SK-N-SH (cell line): ENCODE measurements at places on chromosomes 7 and 10. TPM values are rescaled to one million over a fixed set of nuclear protein-coding genes. Genes with fewer than 3 reads are reported as not detected.

- DNase-seq, result no peak
These were observed 615.4 kb downstream of the DNAJB6 start for GRCh38 chr7:157952050-157952667.

GRCh38 chr10:51109801-51110533, 35.7 kb downstream of the PRKG1 start:
- DNase-seq, result no peak

DNA sequence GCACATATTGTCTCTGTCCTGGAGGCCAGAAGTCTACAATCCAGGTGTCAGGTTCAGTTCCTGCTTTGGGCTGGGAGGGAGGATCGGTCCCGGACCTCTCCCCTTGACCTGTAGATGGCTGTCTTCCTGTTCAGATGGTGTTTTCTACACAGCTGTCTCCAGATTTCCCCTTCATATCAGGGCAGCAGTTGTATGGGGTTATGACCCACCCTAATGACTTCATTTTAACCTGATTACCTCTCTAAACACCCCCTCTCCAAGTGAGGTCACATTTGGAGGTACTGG, 38.7 kb downstream of the ZNF467 start:
- no peak for DNase-seq

- peak; percentile 36 for DNase-seq
These were observed 328.2 kb upstream of the MAGI2 start for GRCh38 chr7:79781716-79782115.

DNA sequence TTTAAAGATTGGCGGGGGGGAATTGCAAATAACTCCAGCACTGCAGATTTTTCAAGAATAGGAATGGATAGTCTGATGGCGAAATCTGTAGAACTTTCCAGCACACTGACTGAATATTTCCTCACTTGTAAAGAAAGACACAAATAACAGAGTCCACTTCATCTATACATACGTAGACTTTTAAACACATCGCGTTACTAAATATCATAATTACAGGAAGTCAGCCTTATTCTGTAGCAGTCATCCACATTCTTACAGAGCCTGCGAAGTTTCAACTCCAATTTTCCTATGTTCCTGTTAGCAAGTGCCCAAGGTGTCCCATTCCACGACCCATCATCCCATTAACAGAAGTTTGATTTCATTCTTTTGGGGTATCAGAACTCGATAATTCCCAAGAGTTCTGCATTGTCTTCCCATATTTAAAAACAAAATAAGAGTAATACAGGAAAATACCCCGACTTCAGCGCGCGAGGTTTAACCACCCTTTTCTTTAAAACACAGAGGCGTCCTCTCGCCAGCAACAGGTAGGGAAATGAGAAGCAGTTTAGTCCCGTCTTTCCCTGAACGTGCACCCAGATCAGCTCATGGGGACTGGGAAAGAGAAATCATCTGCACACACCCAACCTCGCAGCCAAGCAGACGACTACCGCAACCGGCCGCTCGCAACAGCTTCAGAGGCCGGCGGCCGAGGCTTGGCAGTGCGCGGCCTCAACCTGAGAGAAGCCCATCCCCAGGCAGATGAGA, 880 bp downstream of the HERC4 start:
- DNase-seq, result no peak

DNA sequence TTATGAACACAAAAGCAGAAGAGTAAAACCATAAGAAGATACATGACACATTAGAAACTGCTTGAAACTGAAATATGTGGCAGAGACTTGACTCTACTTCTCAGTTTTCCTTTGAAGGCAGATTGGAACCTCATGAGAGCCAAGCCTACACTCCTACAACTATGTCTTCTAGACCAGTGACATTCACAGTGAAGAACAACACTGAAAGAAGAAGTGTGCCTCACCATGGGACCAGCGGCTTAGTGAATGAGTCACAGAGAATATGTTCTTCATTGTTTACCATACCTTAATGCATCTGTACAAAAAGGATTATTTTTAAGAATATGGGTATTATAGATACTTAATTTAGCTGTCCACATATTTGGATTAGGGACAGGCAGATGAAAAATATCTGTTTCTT, 248.3 kb downstream of the CDC14C start:
- DNase-seq, result no peak

GRCh38 chr10:123972481-123973401, 81.1 kb upstream of the CPXM2 start:
- peak; percentile 74 for DNase-seq

- DNase-seq, result peak; percentile 55
These were observed 18.8 kb downstream of the CELF2 start for GRCh38 chr10:11036424-11037011.

GRCh38 chr10:48802611-48803071, 118.0 kb downstream of the WDFY4 start:
- DNase-seq, result no peak

DNA sequence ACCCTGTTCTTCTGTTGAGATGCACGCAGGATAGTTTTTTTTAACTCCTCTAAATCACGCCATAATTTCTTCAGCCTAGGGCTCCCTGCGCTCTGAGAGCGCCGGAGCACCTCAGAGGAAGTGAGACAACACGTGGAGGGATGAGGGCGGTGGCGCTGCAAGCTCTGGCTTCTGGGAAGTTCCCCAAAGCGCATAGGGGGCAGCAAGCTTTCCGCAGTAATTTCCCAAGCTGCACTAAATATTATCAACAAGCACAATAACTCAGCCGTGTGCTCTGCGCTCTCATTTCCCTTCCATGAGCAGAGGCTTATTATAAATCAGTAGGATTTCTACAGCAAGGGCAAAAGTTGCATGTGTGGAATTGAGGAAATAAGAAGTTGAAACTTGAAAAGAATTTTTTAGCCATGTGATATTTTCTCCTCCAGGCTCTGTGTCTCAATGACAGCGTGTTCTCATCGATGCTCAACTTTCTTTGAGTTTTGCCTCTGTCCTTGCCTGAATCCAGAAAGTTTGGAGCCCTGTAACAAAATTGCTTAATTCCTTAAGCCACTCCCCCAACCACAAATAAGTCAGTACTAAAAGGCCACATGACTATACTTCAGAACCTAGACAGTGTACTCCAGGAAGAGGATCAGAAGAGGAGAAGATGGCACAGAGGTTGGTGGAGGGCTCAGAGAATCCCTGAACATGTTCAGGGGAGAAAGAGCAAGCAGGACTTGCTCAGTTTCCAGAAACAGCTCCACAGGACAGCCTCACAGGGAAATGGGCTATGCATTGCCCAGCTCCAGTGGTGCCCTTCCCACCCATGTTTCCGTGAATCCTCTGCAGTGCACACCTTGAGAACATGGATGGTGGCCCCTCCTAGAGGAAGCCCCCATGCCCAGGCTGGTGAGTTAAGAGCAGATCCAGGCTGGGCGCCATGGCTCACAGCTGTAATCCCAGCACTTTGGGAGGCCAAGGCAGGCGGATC, 221.5 kb upstream of the GHITM start:
- DNase-seq, result no peak

The RPA3 gene
- 31.3 and 39.0 TPM in 2 replicates for polyA plus RNA-seq

The ANKRD1 gene
- 41.7 and 72.8 TPM in 2 replicates for polyA plus RNA-seq

The CPA2 gene
- polyA plus RNA-seq, result 0.03 TPM in 1 of 2 replicates, not detected in the other

The TAC1 gene
- not detected in 2 replicates for polyA plus RNA-seq
